BJ (cell line): ENCODE measurements at places on chromosomes 5 and 9. TPM values are rescaled to one million over a fixed set of nuclear protein-coding genes. Genes with fewer than 3 reads are reported as not detected.
A peak's percentile ranks its signal among the peaks of the same experiment; 100 is the strongest.

DNA sequence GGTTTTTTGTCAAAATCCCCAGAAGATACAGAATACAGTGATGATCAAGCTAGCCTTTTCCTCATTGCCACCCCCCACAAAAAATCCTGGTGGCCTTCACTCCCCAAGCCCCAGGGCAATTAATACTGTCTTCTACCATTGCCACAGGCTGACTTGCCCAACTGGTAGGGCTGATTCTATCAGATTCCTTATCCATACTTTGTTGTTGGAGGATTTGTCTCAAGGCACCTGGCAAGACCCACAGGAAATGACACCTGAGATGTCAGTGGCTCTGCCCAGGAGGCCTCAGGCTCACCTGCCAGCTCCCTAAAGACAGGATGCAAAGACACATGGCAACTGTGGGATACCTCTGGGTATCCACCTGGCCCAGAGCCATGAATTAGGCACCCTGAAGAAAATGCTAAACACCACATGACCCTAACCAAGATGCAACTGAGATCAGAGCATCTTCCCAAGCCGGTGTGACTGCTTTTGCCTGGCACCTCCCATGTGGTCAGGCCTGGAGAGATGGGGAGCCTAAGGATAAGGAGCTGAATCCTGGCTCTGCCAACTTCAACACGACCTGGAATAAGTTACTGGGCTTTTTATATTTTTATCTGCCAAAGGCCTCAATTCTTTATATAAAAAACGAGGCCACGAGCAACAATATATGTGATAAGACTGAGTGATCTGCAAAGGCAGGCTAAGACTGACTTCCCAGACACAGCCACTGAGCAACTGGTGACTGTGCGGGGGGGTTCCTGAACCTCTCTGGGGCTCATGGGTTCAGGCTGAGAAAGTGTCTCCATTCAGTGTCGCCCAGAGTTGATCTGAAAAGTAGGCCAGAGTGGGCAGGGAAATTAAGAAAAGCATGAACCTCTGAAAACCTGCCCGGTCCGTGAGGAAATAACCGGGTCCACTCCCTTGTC is 944 bp downstream of the ATOX1 start:
- no peak for DNase-seq

- no peak for DNase-seq
Measured at GRCh38 chr5:21419383-21419782, 1431.4 kb upstream of the CDH18 start.

GRCh38 chr9:89890326-89890980 is 285.6 kb downstream of the GADD45G start:
- no peak for DNase-seq

DNA sequence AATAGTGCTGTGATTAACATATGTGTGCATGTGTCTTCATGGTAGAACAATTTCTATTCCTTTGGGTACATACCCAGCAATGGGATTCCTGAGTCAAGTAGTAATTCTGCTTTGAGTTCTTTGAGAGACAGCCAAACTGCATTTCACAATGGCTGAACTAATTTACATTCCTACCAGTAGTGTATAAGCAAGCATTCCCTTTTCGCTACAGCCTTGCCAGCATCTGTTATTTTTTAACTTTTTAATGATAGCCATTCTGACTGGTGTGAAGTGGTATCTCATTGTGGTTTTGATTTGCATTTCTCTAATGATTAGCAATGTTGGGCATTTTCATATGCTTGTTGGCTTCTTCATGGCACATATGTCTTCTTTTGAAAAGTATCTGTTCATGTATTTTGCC is 308.5 kb downstream of the ARRDC3 start:
- DNase-seq: peak; percentile 80

DNA sequence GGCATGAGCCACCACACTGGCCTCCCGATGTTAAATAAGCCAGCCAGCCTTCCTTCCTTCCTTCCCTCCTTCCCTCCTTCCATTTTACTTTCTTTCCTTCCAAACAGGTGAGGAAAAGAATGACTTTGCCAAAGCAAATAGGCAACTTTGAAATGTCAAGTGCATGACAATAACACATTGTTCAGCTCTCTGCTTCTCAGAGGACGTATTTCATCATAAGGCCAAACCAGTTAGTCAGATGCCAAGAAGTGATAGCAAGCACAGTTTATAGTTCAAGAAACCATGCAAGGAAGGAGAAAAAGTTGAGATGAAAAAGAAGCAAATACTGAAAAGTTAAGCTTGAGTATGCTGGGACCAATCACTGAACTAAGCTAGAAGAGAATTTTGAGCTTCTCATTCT is 29.5 kb downstream of the POU4F3 start:
- DNase-seq: no peak

GRCh38 chr9:8514760-8515159 is 715.2 kb upstream of the DMAC1 start:
- DNase-seq: no peak

DNA sequence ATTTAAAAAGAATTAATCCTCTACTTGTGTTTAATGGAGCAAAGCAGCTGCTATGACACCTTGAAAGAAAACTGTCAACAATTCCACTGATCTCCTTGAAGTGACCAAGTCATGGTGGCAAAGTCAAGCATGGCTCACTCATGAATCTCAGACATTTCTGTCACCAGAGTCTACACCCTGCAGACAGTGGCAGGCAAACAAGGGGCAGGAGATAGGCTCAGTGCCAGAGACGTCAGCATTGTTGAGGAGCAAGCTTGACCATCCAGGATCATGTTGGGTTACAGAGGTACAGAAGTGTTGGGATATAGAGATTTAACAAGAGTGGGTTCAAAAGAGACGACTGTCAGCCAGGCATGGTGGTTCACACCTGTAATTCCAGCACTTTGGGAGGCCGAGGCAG is 16.1 kb upstream of the VPS13A start:
- DNase-seq: no peak

DNA sequence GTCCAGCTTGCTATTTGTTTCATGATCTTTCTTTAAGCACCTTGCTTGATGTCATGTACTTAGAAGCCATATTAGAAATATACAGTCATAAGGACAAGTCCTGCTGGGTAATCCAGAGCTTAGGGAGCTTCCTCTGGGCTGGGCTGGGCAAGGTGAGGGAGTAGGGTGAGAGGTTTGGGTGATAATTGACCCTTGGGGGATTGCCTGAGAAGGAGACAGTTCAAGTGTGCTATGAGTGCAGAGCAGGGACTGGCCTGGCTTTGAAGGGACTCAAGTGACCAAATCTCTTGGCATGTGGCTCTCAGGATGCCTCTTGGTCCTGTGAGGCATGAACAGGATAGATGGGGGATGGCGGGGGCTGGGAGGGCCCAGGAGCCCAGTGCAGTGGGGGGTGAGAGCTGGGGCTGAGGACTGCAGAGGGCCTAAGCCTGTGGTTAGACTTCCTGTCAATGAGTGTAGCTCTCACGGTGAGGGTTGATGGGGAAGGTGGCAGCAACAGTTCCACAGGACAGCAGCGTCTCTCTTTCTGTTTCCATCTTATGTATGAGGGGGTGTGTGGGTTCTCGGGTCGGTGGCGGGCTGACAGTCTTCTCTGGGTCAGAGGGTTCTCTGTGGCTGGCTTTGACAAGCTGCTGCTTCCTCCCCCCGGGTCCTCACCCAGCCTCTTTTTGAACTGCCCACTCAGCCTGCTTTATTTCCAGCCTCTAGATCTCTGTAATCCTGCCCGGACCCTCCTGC is 53.5 kb downstream of the RGS3 start:
- no peak for DNase-seq

GRCh38 chr5:128082551-128083032 is 974 bp upstream of the SLC12A2 start:
- DNase-seq: no peak

GRCh38 chr5:124452412-124452811 is 294.0 kb downstream of the ZNF608 start:
- DNase-seq: no peak

- DNase-seq: no peak
Measured at GRCh38 chr5:140605879-140606278, 27.1 kb downstream of the CD14 start.

GRCh38 chr5:81778642-81779041 is 27.7 kb upstream of the SSBP2 start:
- no peak for DNase-seq

DNA sequence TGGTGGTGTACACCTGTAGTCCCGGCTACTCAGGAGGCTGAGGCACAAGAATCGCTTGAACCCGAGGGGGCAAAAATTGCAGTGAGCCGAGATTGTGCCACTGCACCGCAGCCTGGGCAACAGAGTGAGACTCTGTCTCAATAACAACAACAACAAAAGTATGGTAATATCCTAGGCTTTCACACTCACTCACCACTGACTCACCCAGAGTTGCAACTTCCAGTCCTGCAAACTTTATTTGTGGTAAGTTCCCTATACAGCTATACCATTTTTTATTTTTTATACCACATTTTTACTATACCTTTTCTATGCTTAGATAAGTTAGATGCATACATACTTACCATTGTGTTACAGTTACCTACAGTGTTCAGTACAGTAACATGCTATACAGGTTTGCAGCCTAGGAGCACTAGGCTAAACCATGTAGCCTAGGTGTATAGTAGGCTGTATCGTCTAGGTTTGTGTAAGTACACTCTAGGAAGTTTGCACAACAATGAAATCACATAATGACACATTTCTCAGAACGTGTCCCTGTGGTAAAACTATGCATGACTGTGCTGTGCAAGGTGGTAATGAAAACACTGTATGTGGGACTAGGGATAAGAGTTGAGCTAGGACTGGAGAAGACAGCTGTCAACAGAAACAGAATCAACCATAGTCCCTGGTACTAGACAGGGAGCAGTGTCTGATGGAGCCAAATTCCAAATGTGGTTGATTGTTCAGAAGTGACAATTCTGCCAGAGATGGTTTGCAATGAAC is 109.5 kb upstream of the RAD23B start:
- no peak for DNase-seq

- no peak for DNase-seq
Measured at GRCh38 chr5:176754376-176754973, 55.9 kb upstream of the UNC5A start.

- no peak for DNase-seq
Measured at GRCh38 chr5:117103703-117104102, 529.1 kb upstream of the SEMA6A start.

DNA sequence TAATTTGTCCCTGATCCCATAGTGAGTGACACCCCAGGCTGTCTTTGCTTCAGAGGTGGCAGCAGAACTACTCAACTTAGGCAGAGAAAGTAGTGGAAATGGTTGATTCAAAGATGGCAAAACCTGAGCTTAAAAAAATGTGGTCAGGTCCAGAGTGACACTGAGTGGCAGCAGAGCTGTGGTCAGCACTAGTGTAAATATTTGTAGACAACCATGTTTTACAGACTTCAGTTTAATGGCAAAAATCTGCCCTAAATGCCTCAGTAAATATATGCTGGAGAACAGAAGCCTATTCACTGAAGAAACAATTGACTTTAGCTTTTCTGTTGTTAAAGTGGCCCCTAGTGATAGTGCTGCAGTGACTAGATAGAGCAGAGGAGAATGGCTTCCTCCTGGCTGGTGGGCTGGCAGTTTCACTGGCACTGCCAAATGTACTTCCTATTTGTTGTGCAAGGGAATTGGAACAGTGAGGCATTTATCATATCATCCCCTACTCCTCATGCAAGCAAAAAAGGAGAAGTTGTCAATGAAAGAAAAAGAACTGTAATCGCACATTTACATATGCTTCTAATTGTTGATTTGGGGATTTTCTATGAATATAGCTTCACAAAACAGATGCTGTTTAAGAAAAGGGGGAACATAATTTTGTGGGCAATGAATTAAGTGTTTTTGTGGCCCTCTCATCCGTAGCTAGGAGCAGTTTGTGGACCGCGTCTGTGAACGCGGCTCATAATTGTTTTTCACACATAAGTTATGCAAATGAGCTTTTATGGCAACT is 12.0 kb downstream of the PBX3 start:
- DNase-seq: no peak

Gene JAKMIP2
- not detected in 2 replicates for polyA plus RNA-seq

Gene PTCD2
- polyA plus RNA-seq: 7.7 and 11.4 TPM in 2 replicates

Gene TEX48
- polyA plus RNA-seq: not detected in 2 replicates

Gene PCDHA12
- not detected in 2 replicates for polyA plus RNA-seq

Gene OSTF1
- polyA plus RNA-seq: 15.5 and 26.9 TPM in 2 replicates

Gene ZBTB26
- 4.4 and 8.0 TPM in 2 replicates for polyA plus RNA-seq

Gene IFNB1
- not detected in 2 replicates for polyA plus RNA-seq

Gene ORM1
- not detected in 2 replicates for polyA plus RNA-seq
